ENCODE measurements at places on chromosomes 1 and 21.

- no peak for DNase-seq
Measured at GRCh38 chr1:43664369-43664768, 14.4 kb downstream of the KDM4A start.

DNA sequence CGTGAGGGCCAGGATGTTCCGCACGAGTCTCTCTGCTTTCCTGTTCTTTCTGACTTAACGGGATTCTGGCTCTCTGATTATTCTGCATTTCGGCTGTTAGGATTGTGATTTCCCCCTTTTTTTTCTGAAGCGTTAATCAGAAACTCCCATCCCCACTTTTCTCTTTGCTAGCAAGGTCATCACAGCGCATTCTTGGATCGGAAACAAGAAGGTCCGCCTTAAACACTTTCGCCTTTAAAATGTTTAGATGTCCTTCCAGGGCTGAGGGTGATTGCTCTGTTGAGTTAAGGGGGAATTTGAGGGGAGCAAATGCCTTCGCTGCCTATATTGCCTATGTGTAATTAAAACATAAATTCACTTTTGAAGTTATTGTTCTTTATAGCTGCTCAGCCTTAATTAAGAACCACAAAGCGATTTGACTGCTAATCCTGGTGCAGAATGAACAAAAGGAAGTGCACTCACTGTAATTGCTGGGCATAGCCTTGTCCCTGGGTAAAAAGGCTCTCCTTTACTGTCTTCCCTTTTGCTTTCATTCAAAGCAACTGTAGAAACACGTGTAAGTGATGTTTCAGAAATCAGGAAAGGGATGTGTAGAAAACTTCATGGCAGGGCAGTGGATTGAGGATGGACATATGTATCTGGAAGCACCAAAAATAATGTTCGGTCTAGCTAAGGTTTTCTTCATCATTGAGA lies 1.2 kb downstream of the LAMC1 start:
- no peak for DNase-seq

- DNase-seq: no peak
Measured at GRCh38 chr1:36857754-36858153, 176.6 kb downstream of the GRIK3 start.

GRCh38 chr1:113868387-113869083 lies 3.0 kb downstream of the PTPN22 start:
- no peak for DNase-seq

DNA sequence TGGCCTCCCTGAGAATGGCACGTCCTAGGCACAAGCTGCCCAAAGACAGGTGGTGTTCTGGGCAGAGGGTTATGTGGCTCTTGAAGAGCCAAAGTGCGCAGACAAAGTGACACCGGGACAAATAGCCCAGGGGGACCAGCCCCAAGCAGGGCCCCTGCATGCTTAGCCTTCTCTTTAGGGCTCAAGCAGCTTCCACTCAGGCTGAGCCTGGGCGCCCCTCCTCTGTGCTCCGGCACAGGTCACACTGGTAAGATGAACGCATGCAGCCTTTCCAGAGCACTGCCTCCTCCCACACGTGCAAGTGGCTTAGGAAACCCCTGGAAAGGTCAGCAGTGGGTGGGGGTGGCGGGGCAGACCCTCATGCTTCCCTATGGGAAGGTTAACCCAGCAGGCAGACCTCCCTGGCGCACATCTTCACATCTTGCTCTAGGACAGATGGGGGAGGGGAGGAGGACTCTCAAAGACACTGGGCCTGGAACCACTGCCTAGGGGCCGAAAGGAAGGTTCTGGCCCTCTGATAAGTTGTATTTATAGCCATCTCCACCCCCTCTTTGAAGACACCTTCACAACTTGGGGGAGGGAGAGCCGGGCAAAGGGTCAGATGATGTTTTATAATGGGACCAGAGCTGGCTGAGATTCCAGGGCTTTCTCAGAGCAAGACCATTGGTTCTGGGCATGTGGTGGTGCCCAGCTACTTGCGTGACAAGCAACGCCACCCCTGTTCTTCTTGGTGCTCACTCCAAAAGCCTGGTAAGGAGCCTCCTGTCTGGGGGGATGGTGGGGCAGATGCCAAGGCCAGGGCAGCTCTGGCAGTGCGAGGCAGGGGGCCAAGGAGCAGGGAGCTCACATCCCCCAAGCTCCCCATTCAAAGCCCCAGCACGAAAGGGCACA lies 5.5 kb downstream of the KLHL21 start:
- DNase-seq: no peak

- no peak for DNase-seq
Measured at GRCh38 chr1:79460773-79461436, 454.4 kb upstream of the ADGRL4 start.

DNA sequence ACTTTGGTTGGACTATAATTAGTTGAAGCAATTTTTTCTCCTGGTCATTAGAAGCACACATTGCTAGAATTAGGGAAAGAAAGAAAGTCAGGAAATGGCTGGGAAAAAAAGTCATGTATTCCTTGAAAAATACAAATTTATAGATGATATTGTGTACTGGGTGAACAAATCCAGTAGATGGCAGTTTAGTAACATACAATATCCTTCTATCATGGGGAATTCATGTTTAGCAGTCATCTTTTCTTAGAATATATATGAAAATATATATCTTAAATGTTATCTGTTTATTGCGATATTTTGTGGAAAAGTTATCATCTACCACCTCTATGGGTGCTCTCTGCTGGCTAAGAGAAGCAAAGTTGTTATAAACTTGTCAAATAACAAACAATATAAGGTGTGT lies 13.1 kb upstream of the ZRANB2 start:
- DNase-seq: no peak

DNA sequence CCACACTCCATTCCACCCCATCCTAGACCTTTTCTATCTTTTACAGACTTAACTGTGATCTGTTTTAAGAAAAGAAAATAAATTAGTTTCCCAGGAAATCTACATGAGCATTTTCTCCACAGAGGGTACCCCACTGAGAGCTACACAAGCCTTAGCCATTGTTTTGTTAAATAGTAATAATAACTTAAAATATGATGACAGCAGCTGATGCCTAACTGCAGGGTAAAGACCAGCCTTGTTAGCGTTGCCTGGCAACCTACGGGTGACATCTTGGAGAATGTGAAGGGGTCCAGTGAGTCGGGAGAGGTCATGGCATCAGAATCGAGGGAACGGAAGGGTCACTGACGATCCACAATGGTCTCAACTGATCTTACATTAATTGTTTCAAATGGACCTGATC lies 233.2 kb upstream of the PBX1 start:
- DNase-seq: no peak

DNA sequence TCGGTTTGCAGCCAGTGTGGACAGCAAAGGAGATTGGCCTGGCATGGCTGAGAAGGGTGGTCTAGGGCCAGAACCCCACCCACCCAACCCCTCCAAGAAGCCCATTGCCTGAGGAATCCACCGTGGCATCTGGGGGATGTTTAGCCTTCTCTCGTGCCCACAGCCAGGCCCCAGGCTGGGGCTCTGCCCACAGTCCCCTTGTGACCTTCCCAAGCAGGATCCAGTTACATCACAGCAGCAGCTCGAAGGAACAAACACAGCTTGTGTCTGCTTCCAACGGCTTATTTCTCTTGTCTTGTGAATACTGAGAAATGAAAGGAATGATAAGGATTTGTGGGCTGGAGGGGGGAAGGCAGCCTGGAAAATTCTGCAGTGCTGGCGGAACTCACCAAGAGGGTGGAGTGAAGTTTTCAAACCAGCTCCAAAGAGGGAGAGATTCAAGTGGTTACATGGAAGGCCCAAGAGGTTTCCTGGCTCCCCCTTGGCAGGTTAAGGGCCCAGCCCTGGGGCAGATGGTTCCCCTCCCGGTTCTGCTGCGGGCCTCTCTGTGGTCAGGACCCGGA lies 61.6 kb downstream of the DHRS3 start:
- no peak for DNase-seq

- DNase-seq: no peak
Measured at GRCh38 chr1:111274653-111275052, 16.0 kb upstream of the CHIA start.

GRCh38 chr1:41053316-41053715 lies 31.8 kb upstream of the SLFNL1 start:
- no peak for DNase-seq
